Mesothelial cell of epicardium (in vitro differentiated cells): ENCODE measurements at places on chromosomes 2 and 18.

GRCh38 chr2:148888986-148889385 lies 14.0 kb downstream of the KIF5C start:
- H3K4me3 ChIP-seq, result peak overlapping the region; percentile 59
- no peak overlapping the region for H3K27ac ChIP-seq

- H3K4me1 ChIP-seq, result no peaks in the 10 kb centered on the region
- no peak overlapping the region for H3K4me3 ChIP-seq
- no peaks in the 10 kb centered on the region for H3K36me3 ChIP-seq
- no peak for DNase-seq
Observed at GRCh38 chr2:68385220-68385906, 20.3 kb downstream of the PLEK start.

- no peak overlapping the region for H3K4me3 ChIP-seq
- no peaks in the 10 kb centered on the region for H3K4me1 ChIP-seq
- no peak for DNase-seq
- no peaks in the 10 kb centered on the region for H3K36me3 ChIP-seq
Observed at GRCh38 chr2:240187989-240188590, 47.6 kb upstream of the OTOS start.

- no peaks in the 10 kb centered on the region for H3K27me3 ChIP-seq
- peaks cover 3% of the 10 kb centered on the region for H3K36me3 ChIP-seq
- no peak overlapping the region for H3K27ac ChIP-seq
- no peak overlapping the region for H3K4me3 ChIP-seq
- DNase-seq, result no peak
Observed at GRCh38 chr2:240728361-240728760, 36.7 kb downstream of the AQP12A start.

- H3K36me3 ChIP-seq, result peaks cover 14% of the 10 kb centered on the region
- no peak for DNase-seq
- H3K27me3 ChIP-seq, result no peaks in the 10 kb centered on the region
Observed at GRCh38 chr2:24832931-24833701, 39.9 kb downstream of the CENPO start.
